Neural crest cell (in vitro differentiated cells): ENCODE measurements at places on chromosomes 7 and 10. TPM values are rescaled to one million over a fixed set of nuclear protein-coding genes. Genes with fewer than 3 reads are reported as not detected.

DNA sequence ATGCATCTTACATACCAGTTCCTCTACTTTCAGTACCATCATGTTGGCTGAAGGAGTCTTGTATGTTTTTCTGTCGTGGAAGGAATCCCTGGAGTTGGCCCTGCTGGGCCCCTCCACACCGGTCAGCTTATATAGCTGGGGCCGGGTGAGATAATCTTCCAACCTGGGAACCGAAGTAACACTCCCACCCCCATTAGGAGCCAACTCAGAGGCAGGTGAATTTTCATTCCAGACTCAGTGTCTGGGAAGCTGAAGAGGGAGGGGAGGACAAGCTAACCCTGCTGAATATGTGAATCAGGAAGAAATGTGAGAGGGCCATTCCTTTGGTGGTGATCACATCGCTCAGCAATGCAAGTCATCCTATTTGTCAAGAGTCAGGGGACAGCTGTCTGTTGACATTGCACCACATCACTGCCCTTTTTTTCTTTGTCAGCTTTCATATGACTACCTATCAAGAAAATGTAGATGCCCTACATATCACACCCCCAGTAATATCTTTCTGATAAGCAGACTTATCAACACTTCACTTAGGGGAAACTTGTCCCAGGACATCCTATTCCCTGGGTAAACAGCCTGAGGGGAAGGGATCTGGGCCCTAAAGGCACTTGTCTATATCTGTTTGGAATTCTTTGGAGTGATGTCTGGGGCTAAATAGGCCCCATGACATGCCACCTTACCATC lies at the start of gene ANKRD1:
ANKRD1 (minus strand) TSS at position 102 of the 681 bp plus-strand sequence; CDS start at position 42, 60 bp downstream.
- H3K4me3 ChIP-seq: no peak within 1 kb of the TSS
- H3K27ac ChIP-seq: no peak within 1 kb of the TSS
- H3K36me3 ChIP-seq: no peaks in the 10 kb centered on the region
- no peak for DNase-seq
- H3K4me1 ChIP-seq: no peaks in the 10 kb centered on the region

DEPP1 gene
- 0.50 and 1.1 TPM in 2 replicates for total RNA-seq

GRCh38 chr10:60607372-60607771 lies 170.9 kb upstream of the CDK1 start:
- H3K4me3 ChIP-seq: no peak overlapping the region
- no peaks in the 10 kb centered on the region for H3K36me3 ChIP-seq
- no peak overlapping the region for H3K27ac ChIP-seq
- no peaks in the 10 kb centered on the region for H3K27me3 ChIP-seq
- peaks cover 19% of the 10 kb centered on the region for H3K4me1 ChIP-seq
- DNase-seq: no peak

SFMBT2 gene
- total RNA-seq: 7.0 and 8.8 TPM in 2 replicates

GRCh38 chr10:108204528-108205305 lies 1040.2 kb upstream of the SORCS1 start:
- H3K36me3 ChIP-seq: no peaks in the 10 kb centered on the region
- H3K4me3 ChIP-seq: no peak overlapping the region
- no peaks in the 10 kb centered on the region for H3K4me1 ChIP-seq

DNA sequence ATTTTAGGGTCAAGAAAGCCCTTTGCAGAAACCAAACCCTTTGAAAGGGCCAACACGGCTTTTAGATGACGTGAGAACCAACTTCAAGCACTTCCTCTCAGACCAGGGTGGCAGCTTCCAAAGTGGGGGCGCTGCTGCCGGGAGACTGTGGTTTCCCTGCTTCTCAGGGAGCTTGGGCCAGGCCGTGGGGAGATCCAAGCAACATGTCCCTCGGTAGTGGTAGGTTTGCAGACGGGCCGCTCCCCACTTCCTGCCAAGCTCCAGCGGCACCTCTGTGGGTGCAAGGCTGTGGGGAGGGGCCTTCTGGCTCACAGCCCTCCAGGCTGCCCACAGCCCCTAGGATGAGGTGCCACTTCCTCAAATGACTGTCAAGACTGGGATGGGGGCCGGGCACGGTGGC lies 132.4 kb downstream of the FAM53B start:
- DNase-seq: no peak
- no peak overlapping the region for H3K27ac ChIP-seq
- H3K4me3 ChIP-seq: no peak overlapping the region
- no peaks in the 10 kb centered on the region for H3K36me3 ChIP-seq
- no peaks in the 10 kb centered on the region for H3K27me3 ChIP-seq

DNA sequence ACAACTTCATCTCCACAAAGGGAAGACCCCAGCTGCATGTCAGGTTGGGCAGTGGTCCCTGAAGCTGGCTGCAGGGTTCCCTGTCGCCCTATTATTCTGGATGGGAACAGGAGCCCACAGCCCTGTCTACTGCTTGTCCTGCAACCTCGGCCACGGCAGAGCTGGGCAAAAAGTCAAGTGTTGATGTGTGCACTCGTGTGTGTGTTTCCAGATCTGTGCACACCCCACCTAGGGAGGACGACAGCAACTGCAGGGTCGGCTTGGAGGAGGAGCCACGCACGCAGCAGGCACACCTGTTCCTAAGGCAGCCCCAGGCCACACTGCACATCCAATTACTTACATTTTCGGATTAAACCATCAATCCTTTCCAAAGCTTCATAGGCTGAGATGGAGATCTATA lies 23.6 kb downstream of the PITRM1 start:
- no peaks in the 10 kb centered on the region for H3K4me1 ChIP-seq
- H3K27ac ChIP-seq: no peak overlapping the region
- no peaks in the 10 kb centered on the region for H3K27me3 ChIP-seq
- no peak overlapping the region for H3K4me3 ChIP-seq
- peaks cover 7% of the 10 kb centered on the region for H3K36me3 ChIP-seq

TWIST1 gene
- 6.7 and 8.1 TPM in 2 replicates for total RNA-seq
